SJSA1 (cell line): ENCODE measurements at places on chromosomes 6 and 20.

DNA sequence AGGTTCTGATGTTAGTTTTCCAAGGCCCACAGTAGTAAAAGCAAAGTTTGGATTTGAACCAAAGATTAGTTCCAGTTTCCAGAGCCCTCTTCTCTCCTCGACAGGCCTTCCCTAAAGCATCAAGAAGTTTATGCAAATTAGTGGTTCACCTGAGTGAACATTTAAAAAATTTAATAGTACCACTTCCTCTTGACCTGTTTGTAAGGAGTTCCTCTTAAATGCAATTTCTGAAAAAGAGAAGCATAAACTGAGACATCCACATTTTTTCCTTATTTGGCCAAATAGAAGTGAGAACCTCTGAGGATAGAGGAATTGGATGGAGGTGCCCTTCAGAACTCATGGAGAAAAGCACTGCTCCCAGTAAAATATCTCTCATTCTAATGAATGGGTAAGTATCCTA, 1.2 kb upstream of the DSE start:
- DNase-seq: no peak

- no peak for DNase-seq
These were observed 700 bp upstream of the LAMA5 start for GRCh38 chr20:62367633-62368391.

GRCh38 chr6:143107911-143108761, 47.4 kb downstream of the AIG1 start:
- DNase-seq: no peak

GRCh38 chr6:137861550-137862337, 5.3 kb upstream of the TNFAIP3 start:
- no peak for DNase-seq

GRCh38 chr6:119881416-119881815, 531.9 kb upstream of the MAN1A1 start:
- DNase-seq: no peak

DNA sequence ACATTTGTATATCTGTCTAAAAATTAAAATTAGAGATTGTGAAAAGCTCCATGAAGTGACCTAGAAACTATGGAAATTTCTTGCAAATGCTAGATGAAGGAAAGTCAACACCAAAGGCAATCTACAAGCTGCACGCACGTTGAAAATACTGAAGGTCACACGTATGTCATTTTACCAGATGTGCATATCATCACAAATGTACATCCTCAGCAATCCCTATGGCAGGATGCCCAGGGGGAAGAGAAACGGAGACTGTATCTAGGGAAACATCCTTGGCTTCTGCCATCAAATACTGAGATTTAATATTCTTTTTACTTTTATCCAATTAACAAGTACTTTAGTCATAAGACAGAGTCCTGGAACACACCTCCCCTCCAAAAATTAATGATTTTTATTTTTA, 672.0 kb downstream of the RNF144B start:
- no peak for DNase-seq
